NCI-H748 treated with DMSO at 0.1 percent for 48 hours (cell line): ENCODE measurements at places on chromosomes 5 and 9.

DNA sequence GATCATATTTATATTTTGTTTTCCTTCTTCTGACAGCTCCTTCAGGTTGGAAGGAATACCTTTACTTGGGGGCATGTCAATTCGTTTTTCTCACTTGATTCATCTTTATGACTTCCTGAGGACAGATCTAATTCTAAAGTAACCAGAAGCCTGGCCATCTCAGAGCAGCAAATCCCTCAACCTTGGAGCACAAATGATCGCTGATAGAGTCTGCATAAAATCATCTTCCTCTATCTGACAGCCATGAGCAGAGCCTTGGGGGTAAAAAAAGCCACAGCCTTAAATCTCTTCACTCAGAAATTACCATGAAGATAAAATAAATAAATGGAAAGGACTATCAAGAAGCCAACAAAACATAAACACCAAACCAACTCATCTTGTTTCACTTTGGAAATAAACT is 325.8 kb downstream of the PRR16 start:
- DNase-seq, result no peak

DNA sequence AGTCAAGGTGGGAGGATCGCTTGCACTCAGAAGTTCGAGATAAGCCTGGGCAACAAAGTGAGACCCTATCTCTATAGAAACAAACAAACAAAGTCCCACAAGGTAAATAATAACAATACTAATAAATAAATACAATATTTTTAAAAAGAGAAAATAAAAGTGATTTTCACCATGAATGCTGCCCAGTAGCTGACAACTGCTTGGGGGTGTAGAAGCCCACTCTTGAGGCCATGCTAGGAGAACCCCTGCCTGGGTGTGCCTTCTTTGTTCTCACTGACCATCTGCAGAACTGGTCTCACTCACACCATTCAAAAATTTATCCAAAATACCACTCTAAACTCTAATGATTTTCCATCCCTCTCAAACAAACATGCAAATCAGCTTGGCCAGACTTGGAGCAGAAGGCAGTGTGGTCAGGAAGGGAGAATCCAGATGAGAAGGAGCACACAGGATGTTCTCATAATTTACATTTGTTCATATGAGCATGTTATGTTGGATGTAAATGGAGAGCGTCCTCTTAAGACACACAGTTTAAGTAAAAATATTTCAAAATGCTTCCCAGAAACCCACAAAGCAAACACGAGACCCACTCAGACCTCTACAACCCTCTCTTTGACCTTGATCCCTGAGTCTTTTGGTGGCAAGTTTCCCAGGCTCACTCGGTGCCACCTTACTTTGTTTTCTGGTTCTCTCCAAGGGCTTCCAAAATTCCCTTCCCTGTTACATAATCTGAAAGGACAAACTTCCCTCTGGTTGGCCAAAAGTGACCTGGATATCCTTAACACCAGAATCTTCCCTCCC is 7.9 kb upstream of the RAI14 start:
- DNase-seq, result no peak

GRCh38 chr9:136922540-136922939 is 22.0 kb downstream of the FBXW5 start:
- DNase-seq, result no peak

GRCh38 chr5:87327998-87328397 is 60.3 kb downstream of the RASA1 start:
- no peak for DNase-seq

- no peak for DNase-seq
These were observed 119.0 kb downstream of the NR3C1 start for GRCh38 chr5:143284521-143284920.

DNA sequence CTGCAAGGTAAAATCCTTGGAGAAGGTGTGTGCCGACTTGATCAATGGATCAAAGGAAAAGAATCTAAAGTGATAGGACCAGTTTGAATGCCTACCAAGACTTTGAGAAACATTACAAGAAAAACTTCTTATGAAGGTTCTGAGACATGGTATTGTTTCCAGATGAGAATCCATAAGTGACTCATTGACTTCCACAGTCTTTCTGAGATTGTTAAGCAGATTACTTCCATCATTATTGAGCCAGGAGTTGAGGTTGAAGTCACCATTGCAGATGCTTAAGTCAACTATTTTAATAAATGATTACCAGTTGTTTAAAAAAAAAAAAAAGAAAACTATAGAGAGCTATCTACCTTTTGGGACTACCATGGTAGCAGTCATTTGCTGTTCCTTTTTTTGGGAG is 7.0 kb downstream of the LNPEP start:
- DNase-seq, result no peak

DNA sequence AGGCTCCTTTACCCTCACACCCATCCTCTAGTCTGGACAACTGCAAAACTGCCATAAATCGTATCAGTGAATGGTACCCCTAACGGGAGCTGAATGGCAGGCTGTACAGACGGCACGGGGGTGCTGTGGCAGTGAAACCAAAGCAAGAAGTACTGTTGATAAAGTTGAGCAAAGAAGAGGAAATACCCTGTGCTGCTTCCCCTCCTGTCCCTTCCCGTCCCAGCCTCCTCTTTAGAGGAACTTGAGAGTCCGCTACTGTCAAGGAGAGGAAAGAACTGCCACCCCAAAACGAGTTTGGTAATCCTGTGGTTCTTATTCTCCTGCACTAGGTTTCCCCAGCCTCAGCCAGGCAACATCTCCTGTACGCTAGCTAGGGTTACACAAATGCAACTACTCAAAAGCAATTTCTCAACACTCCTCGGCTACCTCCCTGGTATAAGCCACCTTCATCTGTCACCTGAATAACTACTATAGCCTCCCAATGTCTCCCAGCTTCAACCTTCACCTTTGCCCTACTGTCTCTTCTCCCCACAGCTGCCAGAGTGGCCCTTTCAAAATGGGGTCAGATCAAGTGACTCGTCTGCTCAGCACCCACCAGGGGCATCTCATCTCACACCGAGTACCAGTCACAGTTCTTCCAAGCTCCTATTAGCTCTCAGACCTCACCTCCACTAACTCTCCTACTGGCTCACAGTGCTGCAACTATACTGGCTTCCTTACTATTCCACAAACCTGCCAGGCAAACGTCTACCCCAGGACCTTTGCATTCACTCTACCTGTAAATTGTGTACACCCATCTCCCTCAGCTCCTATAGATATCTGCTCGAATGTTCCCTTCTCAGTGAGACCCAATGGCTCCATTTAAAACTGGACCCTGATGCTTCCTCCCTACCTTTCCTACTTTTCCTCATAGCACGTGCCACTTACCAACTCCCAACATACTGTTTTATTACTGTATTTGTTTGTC is 4.1 kb downstream of the GLRX start:
- no peak for DNase-seq

- no peak for DNase-seq
These were observed 50.2 kb downstream of the OTULIN start for GRCh38 chr5:14714706-14715105.

DNA sequence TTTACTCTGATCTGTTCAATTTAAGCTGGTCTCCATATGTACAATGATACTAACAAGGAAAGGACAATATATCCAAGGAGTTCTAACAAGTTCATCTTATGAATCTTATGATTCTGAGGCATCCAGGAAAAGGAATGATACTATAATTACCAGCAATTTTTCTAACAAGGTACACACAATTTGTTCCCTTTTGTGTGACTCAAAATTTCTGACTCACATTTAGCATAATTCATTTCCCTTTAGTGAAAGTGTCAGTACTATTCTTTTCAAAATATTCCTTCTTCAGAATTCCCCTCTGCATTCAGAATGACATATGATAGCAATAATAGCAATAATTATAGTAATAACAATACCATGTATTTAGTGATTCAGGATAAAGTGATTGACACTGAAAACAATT is 594.8 kb downstream of the DMRTA1 start:
- DNase-seq, result no peak

- no peak for DNase-seq
These were observed 21.9 kb downstream of the F2R start for GRCh38 chr5:76737846-76738245.

GRCh38 chr9:125258832-125259534 is 2.6 kb upstream of the GAPVD1 start:
- DNase-seq, result no peak

GRCh38 chr9:3455094-3455493 is 70.7 kb downstream of the RFX3 start:
- DNase-seq, result no peak

DNA sequence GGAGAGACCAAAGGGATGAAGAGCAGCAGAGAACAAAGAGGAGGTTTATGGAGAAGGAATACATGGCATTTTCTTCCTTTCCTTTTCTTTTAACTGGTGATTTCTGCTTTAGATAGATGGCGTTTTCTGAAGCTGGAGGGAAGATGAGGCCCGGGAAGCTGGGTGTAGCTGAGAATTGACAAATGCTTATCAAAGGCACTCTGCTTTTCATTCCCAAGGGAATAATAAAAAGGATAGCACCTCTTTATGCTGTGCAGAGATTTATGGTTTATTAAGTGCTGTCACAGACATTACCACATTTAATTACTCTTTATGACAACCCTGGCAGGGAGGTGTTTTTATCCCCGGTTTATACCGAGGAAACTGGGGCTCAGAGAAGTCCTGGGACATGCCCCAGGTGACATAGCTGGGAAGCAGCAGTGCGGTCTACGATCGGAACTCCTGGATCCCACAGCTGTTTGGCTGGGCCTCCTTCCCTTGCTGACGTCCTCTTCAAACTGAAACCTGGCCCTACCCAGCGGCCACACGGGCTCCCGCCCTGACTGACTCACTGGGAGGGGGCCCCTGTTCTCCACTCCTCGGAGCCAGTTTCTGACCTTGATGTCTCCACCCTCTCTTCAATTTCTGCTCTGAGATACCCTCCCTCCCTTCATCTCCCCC is 8.2 kb upstream of the EPB41L4B start:
- no peak for DNase-seq
